Activated T-cell treated with anti-CD3 and anti-CD28 coated beads for 48 hours (primary cell): ENCODE measurements at places on chromosomes 5 and 9.

- DNase-seq = no peak
These were observed 145.5 kb downstream of the HMHB1 start for GRCh38 chr5:143957455-143957854.

DNA sequence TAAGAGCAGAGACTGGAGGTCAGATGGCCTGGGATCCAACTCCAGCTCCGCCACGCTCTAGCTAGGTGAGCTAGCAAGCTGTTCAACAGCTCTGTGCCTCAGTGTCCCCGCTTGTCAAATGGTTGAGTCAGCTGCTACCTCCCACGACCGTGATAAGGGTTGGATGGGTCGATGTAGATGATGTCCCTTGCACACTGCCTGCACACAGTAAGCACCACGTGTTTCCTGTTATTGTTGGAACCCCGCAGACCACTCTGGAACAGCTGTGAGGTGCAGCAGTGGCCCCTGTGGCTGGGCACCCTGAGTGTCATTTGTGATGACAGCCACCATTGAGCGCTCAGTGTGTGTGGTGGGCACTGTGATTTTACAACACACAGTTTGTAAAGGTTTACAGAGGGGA lies 54.0 kb upstream of the CTSL start:
- no peak for DNase-seq

DNA sequence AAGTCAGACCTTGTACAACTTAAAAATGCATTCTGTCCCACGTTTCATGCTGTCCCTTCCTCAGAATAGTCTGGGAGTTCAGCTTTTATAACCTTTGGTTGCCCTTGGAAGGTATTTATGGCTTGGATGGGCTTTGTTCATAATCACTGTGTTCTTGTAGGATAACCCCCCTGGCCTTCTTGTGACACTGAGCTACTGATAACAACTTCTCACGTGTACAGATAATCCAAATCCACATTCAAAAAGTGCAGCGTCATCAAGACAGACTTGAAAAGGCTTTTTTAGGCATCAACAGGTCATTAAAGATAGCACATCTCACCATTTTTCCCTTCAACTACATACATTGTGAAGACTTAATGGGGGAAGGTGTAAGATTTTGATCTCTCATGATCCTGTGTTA lies 42.0 kb downstream of the SLC1A3 start:
- no peak for DNase-seq

DNA sequence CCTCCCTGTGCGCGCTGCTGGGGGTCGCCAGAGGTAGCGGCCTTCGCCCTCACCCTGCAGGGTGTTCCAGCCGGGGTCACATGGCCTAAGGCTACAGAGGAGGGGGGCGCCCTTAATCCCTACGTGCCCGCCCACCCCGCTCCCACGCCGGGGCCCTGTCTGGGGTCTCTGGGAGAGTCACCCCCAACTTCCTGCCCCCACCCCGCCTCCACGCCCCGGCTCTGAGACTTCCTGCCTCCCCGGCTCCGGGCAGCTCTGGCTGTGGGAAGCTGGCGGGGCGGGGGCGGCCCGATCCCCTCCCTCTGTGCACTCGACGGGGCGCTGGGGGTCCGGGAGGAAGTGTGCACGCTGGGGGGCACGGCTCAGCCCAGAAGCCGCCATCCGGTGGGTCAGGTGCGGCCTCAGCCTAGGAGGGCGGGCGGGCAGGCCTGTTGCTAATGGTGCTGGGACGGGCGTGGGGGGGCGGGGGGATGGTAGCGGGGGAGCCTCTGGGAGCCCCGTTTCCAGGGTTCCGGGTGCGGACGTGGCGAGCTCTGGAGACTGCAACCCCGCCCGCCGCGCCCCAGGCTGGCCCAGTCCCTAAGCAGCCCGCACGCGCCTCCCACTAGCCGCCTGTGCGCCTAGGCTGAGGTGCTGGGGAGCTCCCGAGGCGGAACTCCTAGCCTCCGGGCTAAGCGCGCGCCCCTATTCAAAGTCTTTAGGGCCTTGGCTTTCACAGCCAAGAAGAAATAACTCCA lies 61.6 kb downstream of the CXXC5 start:
- no peak for DNase-seq

- DNase-seq = no peak
These were observed 105.5 kb downstream of the TLR4 start for GRCh38 chr9:117809751-117810150.

GRCh38 chr5:93741136-93741811 lies at the start of gene POU5F2:
Gene POU5F2, minus strand, starts transcription at chr5:93741600. Its CDS starts 37 bp downstream, at chr5:93741563.
- DNase-seq = peak; percentile 1

- no peak for DNase-seq
These were observed 17.4 kb upstream of the CAMSAP1 start for GRCh38 chr9:135924628-135925338.
